ENCODE measurements at places on chromosomes 5 and 9.

GRCh38 chr5:90983148-90983547, 400.0 kb downstream of the ARRDC3 start:
- DNase-seq: peak; percentile 95

- DNase-seq: peak; percentile 18
Observed at GRCh38 chr9:92206488-92206887, 87.0 kb downstream of the IARS1 start.

- DNase-seq: peak; percentile 74
Observed at GRCh38 chr9:88388886-88389605, 802 bp downstream of the SPIN1 start.

GRCh38 chr9:93830606-93831005, 124.5 kb downstream of the BARX1 start:
- DNase-seq: no peak

DNA sequence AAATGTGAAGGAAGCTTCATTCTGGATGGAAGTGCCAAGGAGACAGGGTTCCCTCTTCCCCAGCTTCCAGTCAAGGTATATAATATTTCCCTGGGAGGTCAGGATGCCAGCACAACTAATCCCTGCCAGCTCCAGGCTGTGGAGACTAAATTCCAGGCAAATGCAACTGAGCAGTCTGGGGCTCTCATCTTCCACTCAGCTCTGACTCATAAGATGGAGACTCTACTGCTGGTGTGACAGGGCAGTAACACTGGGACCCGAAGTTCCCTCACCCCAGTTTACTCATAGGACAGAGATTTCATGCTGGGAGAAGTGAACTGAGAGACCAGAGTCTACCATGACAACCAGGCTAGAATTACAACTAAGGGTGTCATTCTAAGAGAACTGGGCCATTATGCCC, 235.4 kb downstream of the FSTL4 start:
- no peak for DNase-seq

DNA sequence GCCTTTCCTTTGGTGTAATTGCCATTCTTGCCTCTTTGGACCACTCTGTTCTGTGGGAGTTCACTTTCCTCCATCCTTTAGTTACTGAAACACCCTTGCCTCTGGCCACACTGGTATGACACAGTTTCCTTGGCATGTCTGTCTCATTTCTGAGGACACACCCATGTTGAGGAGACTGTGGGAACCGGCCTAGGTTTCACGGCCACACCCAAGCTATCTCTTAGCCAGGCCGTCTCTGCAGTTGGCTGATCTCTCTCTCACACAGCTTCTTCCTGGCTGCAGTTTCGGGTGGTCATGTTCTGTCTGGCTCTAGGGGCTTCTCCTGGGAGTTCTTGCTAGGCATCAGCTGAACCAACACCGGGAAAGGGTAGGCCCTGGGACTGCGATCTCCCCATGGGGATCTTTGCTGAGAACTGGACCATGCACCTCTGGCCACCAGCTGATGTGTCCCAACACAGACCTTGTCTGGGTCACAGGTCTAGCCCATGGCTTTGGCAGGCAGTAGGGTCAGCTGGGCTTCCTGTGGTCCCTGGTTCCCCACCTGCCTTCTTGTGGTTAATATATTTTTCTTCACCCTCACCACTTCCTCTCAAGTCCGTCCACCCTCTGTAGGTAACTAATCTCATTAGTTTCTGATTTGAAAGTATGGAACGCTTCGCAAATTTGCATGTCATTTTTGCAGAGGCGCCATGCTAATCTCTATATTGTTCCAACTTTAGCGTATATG, 24.9 kb downstream of the ARHGEF37 start:
- peak; percentile 57 for DNase-seq

Measured in OCI-M1 (cell line).